NCI-H2081 treated with DMSO at 0.1 percent for 48 hours (cell line): ENCODE measurements at places on chromosomes 1 and 21.

DNA sequence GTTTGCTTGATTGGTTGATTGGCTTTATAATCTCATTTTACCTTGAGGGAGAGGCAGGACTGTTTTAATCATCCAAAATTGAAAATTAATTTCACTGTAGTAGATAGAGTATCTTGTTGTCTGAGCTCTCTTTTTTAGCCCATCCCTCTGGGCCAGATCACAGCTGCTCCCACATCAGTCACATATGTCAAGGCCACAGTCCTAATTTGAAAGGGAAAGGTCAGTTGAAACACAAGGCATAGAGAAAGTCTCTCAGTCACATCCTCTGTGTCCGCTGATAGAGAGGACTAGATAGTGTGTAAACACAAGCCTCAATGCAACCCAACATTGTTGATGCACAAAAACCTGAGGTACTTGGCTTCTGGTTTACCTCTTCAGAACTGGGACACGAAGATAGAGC is 6.8 kb downstream of the C1orf74 start:
- DNase-seq = no peak

- DNase-seq = no peak
These were observed 20.0 kb upstream of the RD3 start for GRCh38 chr1:211511947-211512346.

- DNase-seq = no peak
These were observed 6.6 kb downstream of the LDLRAD2 start for GRCh38 chr1:21818656-21819055.

DNA sequence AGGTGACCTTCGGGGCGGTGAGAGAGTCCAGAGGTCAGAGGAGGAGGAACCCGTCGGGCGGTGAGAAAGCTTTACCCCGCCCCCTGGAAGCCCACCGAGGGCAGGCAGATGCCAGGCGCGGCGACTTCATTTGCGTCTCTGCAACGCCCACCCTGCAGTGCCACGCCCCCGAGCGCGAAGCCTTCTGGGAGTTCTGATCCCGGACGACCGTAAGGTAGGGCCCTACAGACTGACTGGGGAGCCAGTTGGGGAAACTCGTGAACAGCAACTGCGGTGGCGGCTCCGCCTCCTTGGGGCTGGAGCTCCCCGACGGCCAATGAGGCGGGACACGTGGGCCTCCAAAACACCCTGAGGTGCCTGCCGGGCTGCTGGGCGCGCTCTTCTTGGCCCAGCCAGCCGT is 46.0 kb upstream of the EDARADD start:
- no peak for DNase-seq

DNA sequence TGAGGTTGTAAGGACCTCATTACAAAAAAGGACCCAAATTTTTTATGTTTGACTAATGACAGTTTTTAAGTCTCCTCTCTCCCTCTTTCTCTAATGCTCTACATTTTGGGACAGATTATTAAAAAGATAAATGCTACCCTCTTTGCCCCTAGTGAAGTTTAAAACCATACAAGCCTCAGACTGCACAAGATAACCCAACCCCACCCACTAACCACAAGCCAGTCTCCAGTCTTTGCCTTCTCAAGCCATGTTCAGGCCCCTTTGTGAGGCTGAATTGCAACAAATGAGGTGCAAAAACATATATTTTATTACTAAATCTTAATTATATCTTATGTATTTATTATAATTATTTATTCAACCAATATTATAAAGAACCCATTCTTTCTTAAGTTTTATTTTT is 597.2 kb upstream of the BRINP3 start:
- DNase-seq = no peak

- no peak for DNase-seq
These were observed 81.9 kb upstream of the POU3F1 start for GRCh38 chr1:38128511-38128910.

DNA sequence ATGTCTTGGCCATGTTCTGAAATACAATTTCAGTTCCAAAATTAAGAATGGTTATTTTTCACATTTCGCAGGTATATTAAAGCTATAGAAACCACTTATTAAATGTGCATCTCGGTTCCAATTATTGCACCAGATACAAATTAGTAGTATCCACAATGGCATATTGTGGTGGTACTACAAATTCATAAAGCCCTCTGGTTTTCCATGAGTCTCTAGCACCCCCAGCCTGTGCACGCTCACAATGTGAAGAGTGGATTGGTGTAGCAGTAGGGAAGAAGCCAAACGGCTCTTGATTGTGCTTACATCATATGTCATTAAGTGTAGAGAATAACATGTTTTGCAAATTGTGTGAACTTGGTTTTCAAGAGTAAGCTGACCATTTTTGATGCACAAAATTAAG is 1.9 kb upstream of the BRINP3 start:
- DNase-seq = no peak

DNA sequence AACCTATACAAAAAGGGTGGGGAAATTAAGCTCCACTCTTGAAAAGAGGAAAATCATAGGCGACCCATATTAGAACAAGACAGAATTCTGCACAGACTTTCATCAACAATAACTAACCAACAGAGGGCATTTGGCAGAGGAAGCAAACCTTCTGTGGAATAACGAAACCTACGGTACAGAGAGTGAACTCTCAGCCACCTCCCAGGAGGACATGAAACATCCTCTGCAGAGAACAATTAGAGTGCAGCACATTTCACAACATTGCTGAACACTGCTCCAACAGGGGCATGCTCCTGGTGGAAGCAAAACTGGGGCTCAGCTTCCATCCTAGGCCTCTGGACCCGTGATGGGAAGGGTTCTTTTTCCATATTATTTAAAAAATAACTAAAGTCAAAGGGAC is 110.9 kb downstream of the KCNJ15 start:
- no peak for DNase-seq
